ENCODE measurements at places on chromosomes 4 and X.

DNA sequence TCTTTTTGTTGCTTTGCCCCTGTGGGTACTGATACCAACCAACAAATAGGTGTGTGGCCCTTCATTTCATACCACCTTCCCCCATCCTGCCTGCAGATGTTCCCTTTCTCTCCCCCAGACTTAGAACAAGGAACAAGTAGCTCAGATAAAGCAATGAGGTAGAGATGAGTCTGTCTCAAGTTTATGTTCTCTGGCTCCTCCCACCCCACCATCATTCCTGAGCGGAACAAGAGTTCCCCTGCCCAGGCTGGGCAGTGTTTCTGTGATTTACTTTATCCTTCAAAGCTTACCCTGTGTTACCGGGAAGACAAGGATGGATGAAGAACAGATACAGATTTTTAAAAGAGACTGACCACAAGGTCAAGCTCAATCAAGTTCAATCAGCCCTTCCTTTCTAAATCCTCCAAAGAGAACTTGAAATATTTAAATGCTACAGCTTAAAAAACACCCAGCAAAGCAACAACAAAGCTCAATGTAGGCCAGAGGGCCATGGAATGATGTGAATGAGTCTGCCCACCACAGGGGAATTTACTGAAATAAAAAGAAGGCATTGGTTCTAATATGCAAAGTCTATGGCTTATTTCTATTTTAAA lies 80.1 kb upstream of the UCP1 start:
- DNase-seq: no peak

DNA sequence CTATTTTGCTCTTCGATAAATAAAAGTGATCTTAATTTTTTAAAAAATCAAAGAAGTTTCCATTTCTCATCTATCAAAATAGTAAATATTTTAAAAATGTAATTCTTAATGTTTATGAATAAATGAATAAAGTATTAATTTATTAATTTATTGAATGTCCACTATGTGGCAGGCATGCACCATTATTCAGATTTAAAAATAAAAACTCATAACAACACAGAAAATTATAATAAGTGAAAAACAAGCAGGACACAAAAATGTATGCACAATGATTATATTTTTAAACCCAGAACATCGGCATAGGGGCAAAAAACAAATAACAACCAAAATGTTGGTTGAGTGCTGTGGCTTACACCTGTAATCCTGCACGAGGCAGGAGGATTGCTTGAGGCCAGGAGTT lies 5.3 kb upstream of the PYURF start:
- DNase-seq: no peak

- DNase-seq: no peak
These were observed 149.8 kb upstream of the RASGEF1B start for GRCh38 chr4:81621490-81621889.

DNA sequence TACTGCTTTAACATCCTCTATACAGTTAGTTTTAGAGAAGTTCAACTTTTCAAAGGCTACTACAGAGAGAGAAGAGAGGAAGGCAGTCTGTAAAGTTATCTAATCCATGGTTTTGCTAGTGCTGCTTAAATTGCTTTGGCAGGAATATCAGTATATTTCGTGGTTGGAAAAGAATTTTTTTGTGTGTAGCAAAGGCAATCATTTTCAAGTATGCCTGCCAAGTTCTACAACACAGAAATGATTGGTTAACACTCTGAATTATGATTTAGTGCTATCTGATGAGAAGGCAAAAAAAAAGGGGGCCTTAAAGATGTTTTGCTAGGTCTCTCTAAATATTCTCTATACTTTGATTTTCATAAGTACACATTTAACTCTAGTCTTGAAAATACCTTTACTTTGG lies 133.1 kb downstream of the JADE1 start:
- no peak for DNase-seq

GRCh38 chr4:143046906-143047305 lies 137.8 kb upstream of the USP38 start:
- no peak for DNase-seq

GRCh38 chr4:11843340-11843739 lies 414.6 kb upstream of the HS3ST1 start:
- DNase-seq: no peak

DNA sequence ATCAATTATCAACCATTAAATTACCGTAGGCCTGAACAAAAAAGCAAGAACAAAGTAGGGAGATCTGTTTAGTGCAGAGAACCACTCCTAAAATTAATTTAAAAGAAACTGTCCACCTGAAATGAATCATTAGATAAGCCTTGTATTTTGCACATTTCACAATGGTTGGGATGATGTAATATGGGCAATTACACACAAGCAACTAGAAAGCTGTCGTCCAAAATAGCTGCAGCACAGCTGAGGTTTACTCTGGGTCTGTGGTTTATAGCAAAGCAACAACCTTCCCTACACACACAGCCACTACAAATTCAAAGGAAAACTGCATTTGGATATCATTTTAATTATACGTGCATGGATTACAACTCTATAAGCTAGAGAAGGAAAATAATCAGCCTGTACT lies 28.5 kb downstream of the PCDH19 start:
- no peak for DNase-seq

DNA sequence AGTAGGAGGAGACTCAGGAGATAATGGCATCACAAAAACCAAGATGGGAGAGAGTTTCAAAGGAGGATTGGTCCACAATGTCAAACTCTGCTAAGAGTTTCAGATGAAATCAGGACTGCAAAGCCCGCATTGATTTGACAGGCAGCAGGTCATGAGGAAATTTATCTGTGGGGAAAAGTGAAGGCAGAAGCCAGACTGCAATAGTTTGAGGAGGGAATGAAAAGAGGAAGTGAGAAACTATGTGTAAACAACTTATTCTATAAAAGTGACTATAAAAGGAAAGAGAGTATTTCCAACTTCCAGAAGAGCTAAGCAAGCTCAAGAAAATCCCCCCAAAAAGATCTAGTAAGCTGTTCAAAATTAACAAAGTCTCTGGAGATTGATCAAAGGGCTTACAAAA lies 66.3 kb upstream of the DGKK start:
- no peak for DNase-seq

- no peak for DNase-seq
These were observed 455.3 kb downstream of the KCTD8 start for GRCh38 chr4:43993196-43993902.

GRCh38 chrX:5086388-5086787 lies 1142.3 kb downstream of the NLGN4X start:
- DNase-seq: no peak

- DNase-seq: no peak
These were observed 113.6 kb downstream of the CNKSR2 start for GRCh38 chrX:21487832-21488231.

- DNase-seq: no peak
These were observed 314.9 kb upstream of the DIPK2B start for GRCh38 chrX:45515262-45516215.

DNA sequence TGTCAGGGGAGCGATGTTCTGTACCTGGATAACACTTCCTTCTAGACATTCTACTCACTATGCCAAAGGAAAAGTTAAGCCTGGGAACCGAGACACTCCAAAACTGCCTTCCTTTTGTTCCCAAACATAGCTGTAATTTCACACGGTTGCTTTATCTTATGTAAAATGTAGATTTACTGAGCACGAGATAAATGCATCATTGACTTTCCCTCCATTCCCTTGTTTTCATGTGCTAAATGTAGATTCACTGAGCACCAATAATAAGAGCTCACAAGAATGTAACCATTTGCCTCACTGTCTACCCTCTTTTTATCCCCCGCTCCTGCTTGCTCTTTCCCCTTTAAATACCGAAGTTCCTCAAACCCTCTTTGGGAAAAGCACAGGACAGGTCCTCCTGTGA lies 10.7 kb upstream of the PPEF2 start:
- no peak for DNase-seq

DNA sequence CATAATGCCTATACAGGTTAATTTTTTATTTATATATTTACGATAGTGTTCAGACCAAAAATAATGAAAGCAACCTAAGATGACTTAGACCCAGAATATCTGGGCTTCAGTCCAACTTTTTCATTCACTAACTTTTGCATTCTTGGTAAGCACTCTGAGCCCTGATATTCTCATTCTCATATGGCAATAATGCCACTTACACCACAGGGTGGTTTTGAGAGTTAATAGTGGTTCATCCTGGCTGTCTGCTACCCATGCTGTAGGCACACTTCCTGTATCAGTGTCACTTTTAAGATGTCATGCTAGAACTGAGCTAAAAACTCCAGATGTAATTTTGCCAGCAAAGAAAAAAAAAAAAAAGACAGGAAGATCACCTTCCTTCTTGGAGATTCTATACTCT lies 508.7 kb upstream of the FMR1 start:
- no peak for DNase-seq

DNA sequence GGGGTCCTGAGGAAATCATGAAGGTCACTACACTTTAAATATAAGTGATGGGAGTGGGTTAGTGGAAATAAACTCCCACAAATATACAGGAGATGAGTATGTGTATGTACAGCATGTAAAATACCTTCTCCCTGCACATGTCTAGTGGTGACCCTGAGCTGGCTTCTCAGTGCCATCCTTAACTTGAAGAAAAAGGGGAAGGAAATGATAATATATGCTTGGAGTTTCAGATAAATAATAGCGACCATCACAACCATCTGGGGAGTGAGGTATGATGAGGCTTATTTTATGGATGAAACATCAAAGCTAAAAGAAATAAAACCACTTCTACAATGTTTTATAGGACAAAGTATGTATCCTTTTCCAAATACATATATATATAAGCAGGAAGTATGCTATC lies 41.0 kb upstream of the SORBS2 start:
- DNase-seq: no peak

GRCh38 chrX:10813761-10814160 lies 193.4 kb upstream of the MID1 start:
- DNase-seq: no peak

DNA sequence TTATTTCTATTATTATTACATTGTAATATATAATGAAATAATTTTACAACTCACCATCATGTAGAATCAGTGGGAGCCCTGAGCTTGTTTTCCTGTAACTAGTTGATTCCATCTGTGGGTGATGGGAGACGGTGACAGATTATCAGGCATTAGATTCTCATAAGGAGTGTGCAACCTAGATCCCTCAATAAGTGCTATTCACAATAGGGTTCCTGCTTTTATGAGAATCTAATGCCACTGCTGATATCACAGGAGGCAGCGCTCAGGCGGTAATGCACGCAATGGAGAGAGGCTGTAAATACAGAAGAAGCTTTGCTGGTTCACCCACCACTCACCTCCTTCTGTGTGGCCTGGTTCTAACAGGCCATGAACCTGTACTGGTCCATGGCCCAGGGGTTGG lies 178.6 kb downstream of the ACTRT1 start:
- no peak for DNase-seq

DNA sequence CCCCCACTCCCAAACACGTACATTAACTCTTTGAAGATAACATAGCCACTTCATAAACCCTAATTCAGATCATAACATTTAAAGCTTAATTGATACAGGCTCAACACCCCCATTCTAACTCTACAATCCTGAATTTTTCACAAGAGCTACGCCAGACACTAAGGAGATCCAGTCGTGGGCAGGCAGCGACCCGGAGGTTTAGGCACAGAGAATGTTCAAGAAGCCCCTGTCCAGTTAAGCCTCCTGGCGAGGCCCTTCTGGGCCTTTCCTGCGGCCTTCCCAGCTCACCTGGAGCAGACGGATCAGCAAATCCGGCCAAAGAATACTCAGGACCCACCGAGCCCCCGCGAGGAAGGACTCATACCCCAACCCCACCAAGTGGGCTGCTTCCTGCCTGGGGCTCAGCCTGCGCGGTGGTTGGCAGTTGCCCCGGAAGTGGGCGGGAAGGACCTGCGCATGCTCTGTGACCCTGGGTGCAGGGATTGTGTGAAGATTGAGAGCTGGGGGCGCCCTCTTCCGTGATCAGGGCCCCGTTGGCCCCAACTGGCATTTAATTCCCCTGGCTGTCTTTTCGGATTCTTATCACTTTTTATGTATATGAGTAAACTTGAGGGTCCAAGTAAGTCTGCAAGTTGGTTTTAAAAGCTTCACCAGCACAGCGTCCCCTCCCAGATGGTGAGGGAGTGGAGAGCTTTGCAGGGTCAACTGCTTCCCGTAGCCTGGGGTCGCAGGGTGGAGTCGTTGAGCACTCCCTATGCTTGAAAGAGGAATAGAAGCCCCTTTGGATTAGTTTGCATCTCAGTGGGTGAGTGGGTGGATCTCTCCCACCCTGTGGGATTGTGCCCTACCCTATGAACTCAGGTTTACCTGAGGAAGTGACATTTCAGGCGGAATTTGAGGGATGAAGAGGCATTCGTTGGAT lies at the start of gene TRIM61:
Gene TRIM61 (minus strand): TSS at position 415 of the 922 bp plus-strand sequence. CDS start 7,655 bp downstream, outside the sequence.
- DNase-seq: peak; percentile 61

GRCh38 chr4:120158841-120159463 lies 92.3 kb upstream of the MAD2L1 start:
- DNase-seq: no peak

- DNase-seq: peak; percentile 53
These were observed 63.6 kb downstream of the SPINK2 start for GRCh38 chr4:56757821-56758411.

GRCh38 chrX:72685018-72685417 lies 29.1 kb downstream of the PHKA1 start:
- DNase-seq: no peak

DNA sequence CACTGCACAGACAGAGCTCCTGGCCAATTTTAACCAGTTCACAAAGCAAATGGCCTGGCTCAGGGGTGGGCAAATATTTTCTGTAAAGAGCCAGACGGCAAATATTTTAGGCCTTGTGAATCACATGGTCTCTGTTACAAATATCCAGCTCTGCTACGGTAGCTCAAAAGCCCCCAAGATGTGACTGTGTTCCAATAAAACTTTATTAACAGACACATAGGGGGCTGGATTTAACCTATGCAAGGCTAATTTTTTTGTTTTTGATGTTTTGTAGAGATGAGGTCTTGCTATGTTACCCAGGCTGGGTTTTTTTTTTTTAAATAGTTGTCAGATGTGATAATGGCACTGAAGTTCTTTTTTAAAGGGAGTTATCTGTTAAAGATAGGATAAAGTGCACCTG lies 65.4 kb downstream of the PRKX start:
- no peak for DNase-seq

- no peak for DNase-seq
These were observed 281.2 kb upstream of the DIAPH2 start for GRCh38 chrX:96403446-96403845.

DNA sequence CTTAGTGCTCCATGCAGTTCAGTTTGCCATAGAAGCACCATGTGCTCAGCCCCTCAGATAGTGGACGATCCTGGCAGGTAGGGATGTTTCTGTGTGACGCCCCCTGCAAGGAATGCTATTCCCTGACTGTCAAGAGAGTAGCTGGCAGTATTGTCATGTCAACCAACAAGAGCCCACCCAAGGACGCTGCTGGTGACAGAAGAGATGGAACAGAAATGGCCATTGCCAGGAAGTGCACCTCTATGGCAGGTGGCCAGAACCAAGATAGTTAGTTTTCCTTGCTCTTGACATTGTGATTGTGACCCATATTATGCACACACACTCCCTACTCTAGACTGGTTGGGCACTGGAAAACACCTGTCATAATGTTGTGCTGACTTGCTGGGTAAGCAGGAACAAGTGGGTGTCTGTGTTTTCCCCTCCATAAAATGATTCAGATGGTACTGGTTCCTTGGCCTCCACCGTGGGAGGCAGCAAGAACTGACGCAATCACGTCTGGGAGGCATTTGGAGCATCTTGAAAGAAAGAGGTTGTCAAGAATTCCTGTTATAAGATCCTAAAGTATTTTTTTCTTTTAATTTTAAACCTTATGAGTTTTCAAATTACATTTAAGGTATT lies 507.9 kb downstream of the MID1IP1 start:
- DNase-seq: no peak

- no peak for DNase-seq
These were observed 184.5 kb downstream of the SPRY1 start for GRCh38 chr4:123580981-123581664.

GRCh38 chrX:41491267-41492004 lies 44.3 kb downstream of the NYX start:
- DNase-seq: no peak

- no peak for DNase-seq
These were observed 124.1 kb upstream of the PRR32 start for GRCh38 chrX:126695375-126695896.
